HFFc6 (cell line): ENCODE measurements at places on chromosomes 7 and 10. TPM values are rescaled to one million over a fixed set of nuclear protein-coding genes. Genes with fewer than 3 reads are reported as not detected.

Gene COX15
- total RNA-seq = 36.9 to 37.2 TPM (median 37.1 TPM) in 3 replicates

Gene OR13A1
- not detected in 3 replicates for total RNA-seq

Gene NKX2-3
- total RNA-seq = not detected in 3 replicates

Gene IFIT1
- total RNA-seq = 35.7 to 51.3 TPM (median 46.1 TPM) in 3 replicates

- H3K4me3 ChIP-seq = no peak overlapping the region
- no peak overlapping the region for H3K27ac ChIP-seq
- no peaks in the 10 kb centered on the region for H3K27me3 ChIP-seq
- no peak for DNase-seq
Measured at GRCh38 chr7:96135241-96135640, 186.7 kb downstream of the SLC25A13 start.

DNA sequence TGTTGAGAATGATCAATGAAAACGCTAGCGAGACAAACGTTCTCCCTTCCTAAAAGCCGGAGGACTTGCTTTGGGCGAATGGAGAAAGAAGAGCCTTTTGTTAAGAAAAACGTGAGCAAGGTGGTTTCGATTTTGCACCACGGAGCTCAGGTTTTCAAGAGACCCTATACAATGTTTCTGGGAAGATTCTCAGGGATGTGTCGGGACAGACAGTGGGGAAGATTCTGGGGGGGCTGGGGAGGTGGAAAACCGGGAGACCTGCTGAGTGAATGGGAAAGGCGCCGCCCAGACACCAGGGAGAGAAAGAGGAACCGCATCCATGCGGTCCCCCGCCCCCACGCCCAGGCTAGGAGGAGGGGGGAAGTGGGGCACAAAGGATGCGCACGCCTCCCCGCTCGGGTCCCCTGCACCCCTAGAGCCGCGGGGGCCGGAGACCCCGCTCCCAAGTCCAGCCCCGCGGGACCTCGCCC lies 745 bp downstream of the YWHAG start:
- H3K27me3 ChIP-seq = no peaks in the 10 kb centered on the region
- no peak for DNase-seq
- H3K36me3 ChIP-seq = peaks cover 39% of the 10 kb centered on the region
- H3K4me1 ChIP-seq = peaks cover 41% of the 10 kb centered on the region
- peak overlapping the region; percentile 99 for H3K4me3 ChIP-seq
- peak overlapping the region; percentile 97 for H3K27ac ChIP-seq

- H3K4me3 ChIP-seq = no peak overlapping the region
- no peaks in the 10 kb centered on the region for H3K36me3 ChIP-seq
- H3K4me1 ChIP-seq = no peaks in the 10 kb centered on the region
- DNase-seq = no peak
- no peak overlapping the region for H3K27ac ChIP-seq
- no peaks in the 10 kb centered on the region for H3K27me3 ChIP-seq
Measured at GRCh38 chr7:37150180-37150579, 298.5 kb downstream of the ELMO1 start.

DNA sequence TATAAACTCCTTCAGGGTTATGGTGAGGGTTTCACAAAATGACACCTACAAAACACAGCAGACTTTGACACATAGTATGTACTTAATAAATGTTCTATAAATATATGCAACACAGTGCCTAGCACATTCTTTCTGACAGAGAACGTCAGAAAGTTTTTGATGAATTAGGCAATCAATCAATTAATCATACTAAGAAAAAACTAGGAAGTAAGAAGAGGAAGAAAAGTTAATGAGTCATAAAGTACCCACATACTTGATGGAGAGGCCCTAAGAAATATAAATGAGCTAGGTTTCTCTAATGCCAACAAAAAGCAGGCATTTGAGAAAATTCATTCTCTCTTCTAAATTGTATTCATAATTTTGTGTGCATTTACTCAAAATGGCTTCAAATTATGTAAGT lies 192.7 kb upstream of the VWC2 start:
- H3K4me3 ChIP-seq = no peak overlapping the region
- DNase-seq = no peak
- no peaks in the 10 kb centered on the region for H3K36me3 ChIP-seq
- H3K27ac ChIP-seq = no peak overlapping the region
- no peaks in the 10 kb centered on the region for H3K4me1 ChIP-seq

DNA sequence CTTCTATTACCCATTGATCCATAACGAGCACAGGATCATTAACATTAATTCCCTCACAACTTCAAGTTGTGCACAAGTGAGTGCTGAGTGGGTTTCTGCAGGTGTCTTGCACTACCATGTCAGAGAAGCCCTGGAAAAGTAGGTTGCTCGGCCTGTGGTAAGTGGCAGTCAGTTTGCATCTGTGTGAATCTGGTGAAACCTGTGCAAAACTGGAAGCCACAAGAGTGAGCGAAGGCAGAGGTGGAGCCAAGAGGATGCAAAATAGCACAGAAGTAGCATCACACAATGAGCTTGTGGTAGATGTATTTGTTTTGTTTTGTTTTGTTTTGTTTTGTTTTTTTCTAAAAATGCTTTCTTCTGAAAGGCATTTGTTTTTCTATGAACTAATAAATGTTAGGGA lies 181.5 kb downstream of the THSD7A start:
- no peak overlapping the region for H3K4me3 ChIP-seq
- no peaks in the 10 kb centered on the region for H3K36me3 ChIP-seq
- H3K27ac ChIP-seq = no peak overlapping the region
- DNase-seq = no peak
- no peaks in the 10 kb centered on the region for H3K27me3 ChIP-seq

DNA sequence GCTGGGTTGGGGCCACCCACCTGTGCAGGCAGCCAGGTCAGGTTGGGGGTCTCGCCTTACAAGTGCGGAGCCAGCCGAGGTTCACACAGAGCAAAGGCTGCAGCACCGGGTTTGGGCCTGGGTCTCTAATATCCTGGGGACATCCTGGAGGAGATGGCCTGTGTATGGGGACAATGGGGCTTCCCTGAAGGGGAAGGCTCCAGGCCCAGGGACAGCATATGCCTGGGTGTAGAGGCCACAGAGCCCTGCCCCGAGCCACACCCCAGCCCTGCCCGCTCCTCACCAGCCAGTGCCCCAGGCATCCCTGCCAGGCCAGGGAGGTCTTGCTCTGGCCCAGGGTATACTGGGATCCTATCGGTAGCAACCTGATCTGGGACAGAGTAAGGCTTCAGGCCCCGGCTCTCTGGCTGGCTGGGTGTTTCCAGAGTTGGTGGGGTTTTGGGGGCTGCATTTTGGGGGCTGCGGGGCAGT lies 9.1 kb downstream of the TTYH3 start:
- no peaks in the 10 kb centered on the region; the same call in 1 of the 2 replicates for H3K27me3 ChIP-seq
- H3K27ac ChIP-seq = peak overlapping the region; percentile 94
- H3K4me3 ChIP-seq = peak overlapping the region; percentile 66
- DNase-seq = no peak
- H3K4me1 ChIP-seq = peaks cover 43% of the 10 kb centered on the region

DNA sequence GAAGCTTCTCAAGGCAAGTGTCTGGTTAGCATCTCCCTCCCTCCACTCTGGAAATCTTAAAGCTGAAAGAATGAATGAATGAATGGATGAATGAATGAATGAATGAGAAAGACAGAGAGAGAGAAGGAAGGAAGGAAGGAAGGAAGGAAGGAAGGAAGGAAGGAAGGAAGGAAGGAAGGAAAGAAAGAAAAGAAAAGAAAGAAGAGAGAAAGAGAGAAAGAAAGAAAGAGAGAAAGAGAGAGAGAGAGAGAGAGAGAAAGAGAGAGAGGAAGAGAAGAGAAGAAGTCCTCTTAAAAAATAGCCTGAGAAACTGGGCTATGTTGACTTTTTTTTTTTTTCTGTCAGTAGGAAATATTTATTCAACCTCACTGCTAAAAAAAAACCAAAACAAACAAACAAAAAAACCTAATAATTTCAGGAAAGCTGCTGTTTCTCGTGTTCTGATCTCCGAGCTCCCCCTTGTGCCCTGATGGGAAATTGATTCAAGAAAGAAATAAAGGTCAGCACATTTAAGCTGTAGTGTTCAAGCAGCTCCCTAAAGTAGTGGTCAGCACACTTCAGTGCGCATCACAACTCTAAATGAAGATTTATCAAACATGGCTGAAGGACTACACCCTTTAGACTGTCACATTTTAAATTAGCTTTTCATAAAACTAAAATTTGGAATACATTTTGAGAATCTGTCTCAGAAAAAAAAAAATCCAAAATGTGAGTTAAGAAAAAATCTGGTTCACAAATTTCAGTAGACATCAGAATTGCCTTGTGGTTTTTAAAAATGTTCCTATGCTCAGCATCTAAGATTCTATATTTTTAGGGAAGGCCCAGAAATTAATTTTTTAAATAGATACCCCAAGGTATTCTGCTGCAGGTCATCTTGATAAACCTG lies 154.3 kb downstream of the ELAPOR2 start:
- H3K4me1 ChIP-seq = no peaks in the 10 kb centered on the region
- DNase-seq = peak; percentile 16
- H3K27me3 ChIP-seq = no peaks in the 10 kb centered on the region
- no peak overlapping the region for H3K4me3 ChIP-seq
- no peaks in the 10 kb centered on the region for H3K36me3 ChIP-seq
- H3K27ac ChIP-seq = no peak overlapping the region

DNA sequence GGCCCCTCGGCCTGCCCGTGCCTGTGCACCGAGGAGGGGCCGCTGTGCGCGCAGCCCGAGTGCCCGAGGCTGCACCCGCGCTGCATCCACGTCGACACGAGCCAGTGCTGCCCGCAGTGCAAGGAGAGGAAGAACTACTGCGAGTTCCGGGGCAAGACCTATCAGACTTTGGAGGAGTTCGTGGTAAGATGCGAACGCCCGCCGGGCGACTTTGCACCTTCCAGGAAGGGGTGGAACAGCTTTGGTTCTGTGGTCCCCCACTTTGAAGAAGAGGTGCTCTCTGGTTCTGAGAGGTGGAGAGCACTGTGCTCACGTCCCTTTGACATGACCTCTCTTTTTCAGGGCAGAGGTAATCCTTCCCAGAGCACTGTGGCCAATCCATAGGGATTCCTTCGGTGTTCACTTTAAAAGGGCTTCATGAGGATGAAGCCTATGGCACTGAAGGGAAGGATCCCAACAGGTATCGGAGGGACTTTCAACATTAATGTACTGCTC lies 2.6 kb downstream of the VWC2 start:
- no peaks in the 10 kb centered on the region for H3K4me1 ChIP-seq
- H3K27ac ChIP-seq = no peak overlapping the region
- peaks cover 3% of the 10 kb centered on the region for H3K27me3 ChIP-seq
- peaks cover 7% of the 10 kb centered on the region for H3K36me3 ChIP-seq

GRCh38 chr10:51607463-51607835 lies 91.9 kb downstream of the CSTF2T start:
- H3K4me1 ChIP-seq = peaks cover 1% of the 10 kb centered on the region; the same call in 1 of the 2 replicates
- no peaks in the 10 kb centered on the region; the same call in 1 of the 2 replicates for H3K27me3 ChIP-seq
- no peaks in the 10 kb centered on the region for H3K36me3 ChIP-seq
- H3K27ac ChIP-seq = no peak overlapping the region
- no peak overlapping the region for H3K4me3 ChIP-seq

DNA sequence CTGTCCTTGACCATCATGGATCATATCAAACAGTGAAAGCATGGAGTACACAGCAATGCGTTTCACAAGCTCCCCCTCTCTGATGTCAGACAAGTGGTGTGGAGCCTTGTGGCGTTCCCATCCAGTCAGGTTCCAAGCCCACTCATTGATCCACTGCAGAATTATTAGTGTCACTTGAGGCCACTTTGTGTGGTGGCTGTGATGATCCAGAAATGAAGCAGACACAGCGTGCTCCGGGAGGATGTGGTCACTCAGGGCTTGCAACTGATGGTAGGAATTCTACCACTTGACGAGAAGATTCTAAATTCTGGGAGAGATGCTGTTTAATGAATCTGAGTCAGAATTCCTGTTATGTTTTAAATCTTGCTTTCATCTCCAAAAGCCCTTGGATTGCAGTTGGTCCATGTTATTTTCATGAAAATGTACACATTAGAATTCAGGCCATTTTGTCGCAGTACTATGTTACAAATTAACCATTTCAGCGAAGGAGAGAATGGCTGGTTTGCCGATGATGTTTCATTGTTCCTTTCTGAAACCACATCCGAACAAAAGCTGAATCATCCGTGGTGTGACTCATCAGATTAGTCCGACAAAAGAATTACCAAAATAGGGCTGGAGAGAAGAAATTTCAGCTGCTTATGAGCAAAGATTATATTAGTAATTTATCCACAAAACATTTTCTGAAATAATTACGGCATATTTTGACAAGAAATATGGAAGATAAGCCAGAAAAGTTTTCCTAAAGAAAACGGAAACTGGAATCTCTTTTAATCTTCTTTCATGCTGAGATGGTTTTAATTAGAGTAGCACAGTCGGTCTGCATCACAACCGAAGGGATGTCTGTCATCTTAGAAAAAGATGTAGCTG lies 48.1 kb downstream of the INSYN2A start:
- peaks cover 25% of the 10 kb centered on the region for H3K36me3 ChIP-seq
- H3K27me3 ChIP-seq = peaks cover 2% of the 10 kb centered on the region
- peaks cover 94% of the 10 kb centered on the region for H3K4me1 ChIP-seq
- peak overlapping the region; percentile 83 for H3K4me3 ChIP-seq
- DNase-seq = peak; percentile 84

DNA sequence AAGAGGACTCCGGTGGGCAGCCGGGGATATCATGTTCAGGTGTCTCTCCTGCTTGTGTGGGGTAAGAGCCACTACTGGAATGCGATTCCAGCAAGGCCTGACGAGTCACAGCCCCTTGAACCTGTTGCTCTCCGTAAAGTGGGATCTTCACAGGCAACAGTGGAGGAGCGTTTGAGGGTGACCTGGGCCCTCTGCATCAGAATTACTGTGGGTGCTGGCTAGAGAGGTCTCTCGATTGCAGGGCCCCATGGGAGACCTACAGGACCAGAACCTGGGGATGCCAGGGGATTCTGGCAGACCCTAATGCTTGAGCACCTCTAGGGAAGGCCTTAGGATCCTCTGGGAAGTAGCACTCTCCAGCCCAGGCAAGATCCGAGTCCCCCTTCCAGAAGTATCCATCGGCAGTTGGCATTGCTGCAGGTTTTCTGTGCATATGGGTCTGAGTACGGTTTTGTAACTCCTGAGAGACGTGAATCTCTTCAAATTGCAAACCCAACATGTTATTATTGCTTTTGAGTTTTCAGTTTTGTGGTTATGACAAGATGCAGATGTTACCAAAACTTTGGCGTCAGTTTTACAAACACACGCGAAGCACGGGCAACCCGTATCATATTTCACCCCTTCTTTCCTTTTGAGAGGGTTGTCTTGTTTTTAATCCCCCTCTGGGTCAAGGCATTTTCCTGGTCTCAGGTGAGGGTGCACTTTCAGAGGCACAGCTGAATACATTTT lies 4.6 kb downstream of the MGMT start:
- no peak overlapping the region for H3K4me3 ChIP-seq
- peaks cover 12% of the 10 kb centered on the region for H3K36me3 ChIP-seq
- DNase-seq = no peak
- no peaks in the 10 kb centered on the region for H3K27me3 ChIP-seq
